ENCODE measurements at places on chromosomes 4 and X.

GRCh38 chrX:72110876-72111708 is 20.6 kb downstream of the RTL5 start:
- DNase-seq, result no peak

DNA sequence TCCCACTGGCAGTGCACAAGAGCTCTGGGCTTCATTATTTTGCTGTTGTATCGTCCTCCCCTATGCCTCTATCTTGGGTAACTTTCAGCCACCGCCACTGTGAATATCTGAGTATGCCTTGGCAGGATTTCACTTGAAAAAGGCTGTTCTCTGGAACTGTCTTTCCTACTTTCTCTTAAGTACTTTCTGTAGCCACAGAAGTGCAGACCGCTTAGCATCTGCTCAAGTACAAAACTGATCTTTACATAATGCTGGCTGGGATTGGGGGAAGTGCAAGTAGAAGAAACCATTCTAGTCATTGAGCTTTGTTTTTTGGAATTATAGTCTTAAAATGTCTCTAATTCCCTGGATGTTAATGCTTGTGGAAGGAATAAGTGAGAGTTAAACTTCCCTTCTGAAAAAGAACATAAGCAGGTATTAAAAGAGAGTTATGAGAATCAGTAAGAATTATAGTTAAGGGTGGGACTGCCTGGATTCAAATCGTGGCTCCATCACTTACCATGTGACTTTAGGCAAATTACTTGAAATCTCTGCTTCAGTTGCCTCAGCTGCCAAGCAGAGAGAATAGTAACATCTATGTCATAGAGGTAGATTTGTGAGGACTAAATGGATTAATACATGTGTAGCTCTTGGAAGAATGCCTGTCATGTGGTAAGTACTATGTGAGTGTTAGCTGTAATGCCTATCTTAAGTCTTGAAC is 77.5 kb downstream of the MID1IP1 start:
- no peak for DNase-seq

GRCh38 chr4:73866246-73866645 is 2.9 kb upstream of the CXCL1 start:
- DNase-seq, result no peak

DNA sequence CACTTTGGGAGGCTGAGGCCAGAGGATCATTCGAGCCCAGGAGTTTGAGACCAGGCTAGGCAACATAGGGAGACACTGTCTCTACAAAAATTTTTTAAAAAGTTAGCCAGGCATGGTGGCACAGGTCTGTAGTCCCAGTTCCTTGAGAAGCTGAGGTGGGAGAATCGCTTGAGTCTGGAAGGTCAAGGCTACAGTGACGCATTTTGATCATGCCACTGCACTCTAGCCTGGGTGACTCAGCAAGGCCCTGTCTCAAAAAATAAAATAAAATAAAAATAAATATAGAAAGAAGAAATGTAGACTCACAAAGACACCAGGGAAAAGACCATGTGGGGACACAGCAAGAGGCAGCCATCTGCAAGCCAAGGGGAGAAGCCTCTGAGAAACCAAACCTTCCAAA is 42.3 kb upstream of the SLC7A3 start:
- DNase-seq, result no peak

DNA sequence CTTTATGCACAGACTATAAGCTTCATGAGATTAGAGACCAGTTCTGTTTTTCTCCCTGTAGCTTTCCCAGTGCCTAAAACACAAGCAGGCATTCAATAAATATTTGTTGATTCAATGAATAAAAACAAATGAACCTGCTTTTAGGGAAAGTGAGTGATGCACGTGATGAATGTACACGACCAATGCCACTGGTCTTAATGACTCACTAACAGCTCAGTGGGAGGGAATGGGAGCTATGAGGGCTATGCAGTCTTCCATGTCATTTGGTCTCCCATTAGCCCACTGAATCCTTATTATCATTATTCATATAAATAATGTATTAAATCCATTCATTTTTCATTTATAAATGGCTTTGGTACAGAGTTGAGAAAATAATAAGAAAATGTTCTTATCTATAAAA is 247.4 kb downstream of the FBXO8 start:
- no peak for DNase-seq

DNA sequence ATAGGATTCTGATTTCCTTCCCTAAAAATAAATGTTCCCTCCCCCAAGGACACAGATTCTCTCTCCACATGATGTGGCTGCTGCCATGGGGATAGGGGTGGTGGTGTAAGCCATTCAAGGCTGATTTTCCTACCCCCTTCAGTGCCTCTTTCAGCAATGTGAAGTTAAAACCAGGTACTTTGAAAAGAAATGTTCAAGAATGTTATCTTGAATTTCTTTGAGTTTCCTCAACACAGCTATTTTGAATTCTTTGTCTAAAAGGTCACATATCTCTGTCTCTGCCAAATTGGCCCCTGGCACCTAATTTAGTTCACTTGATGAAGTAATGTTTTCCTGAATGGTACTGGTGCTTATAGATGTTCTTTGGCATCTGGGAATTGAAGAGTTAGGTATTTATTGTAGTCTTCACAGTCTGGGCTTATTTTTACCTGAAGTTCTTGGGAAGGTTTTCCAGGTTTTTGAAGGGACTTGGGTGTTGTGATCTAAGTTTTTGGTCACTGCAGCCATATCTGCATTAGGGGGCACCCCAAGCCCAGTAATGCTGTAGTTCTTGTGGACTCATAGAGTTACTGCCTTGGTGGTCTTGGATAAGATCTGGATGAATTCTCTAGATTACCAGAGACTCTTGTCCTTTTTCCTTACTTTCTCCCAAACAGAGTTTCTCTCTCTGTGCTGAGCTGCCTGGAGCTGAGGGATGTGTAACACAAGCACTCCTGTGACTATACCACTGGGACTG is 7.6 kb upstream of the DIPK2B start:
- DNase-seq, result no peak

Data from activated naive CD4-positive, alpha-beta T cell treated with Interleukin-2 at 50 U/mL for 16 hours (primary cell).